ENCODE measurements at places on chromosomes 2 and 18. TPM values are rescaled to one million over a fixed set of nuclear protein-coding genes. Genes with fewer than 3 reads are reported as not detected.

Gene GREB1L
- 0.58 TPM for total RNA-seq

Gene PKDCC
- 61.3 TPM for total RNA-seq

Gene LHCGR
- not detected for total RNA-seq

Gene SCN9A
- 6.4 TPM for total RNA-seq

Gene STAMBP
- total RNA-seq, result 49.5 TPM

Gene PRKAG3
- total RNA-seq, result not detected

Gene POTEC
- total RNA-seq, result not detected

Gene EIF2AK2
- total RNA-seq, result 37.3 TPM

Gene RFTN2
- total RNA-seq, result 0.49 TPM

Gene ANKRD62
- total RNA-seq, result 0.40 TPM

Gene TUBB8B
- 0.27 TPM for total RNA-seq

Gene FOXD4L1
- total RNA-seq, result not detected

Measured in colonic mucosa (tissue), 4 donors.